Caco-2 (cell line): ENCODE measurements at places on chromosomes 3 and 15. TPM values are rescaled to one million over a fixed set of nuclear protein-coding genes. Genes with fewer than 3 reads are reported as not detected.

GRCh38 chr3:95434491-95434890, 1371.6 kb downstream of the NSUN3 start:
- no peaks in the 10 kb centered on the region for H3K27me3 ChIP-seq
- no peaks in the 10 kb centered on the region for H3K4me1 ChIP-seq

DNA sequence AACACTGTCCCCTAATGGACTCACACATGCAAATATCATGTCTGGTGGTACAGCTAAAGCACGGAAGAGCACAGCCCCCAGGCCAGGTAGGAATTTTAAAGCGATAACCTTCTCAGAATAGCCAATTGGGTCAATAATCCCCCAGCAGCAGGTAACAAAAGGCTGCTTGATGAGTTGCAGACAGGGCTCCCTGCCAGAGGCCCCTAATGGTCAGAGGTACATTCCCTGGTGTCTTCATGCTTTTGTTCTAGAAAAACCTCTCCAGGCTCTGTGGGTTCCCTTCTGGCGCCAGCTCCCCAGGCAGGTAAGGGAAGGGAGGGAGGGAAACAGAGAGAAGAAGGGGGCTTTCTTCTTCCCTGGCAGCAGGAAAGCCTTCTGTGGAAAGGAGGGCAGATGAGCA, 43.4 kb upstream of the PRTG start:
- no peaks in the 10 kb centered on the region for H3K27me3 ChIP-seq
- no peak for DNase-seq
- H3K27ac ChIP-seq = no peak overlapping the region
- H3K4me3 ChIP-seq = no peak overlapping the region

DNA sequence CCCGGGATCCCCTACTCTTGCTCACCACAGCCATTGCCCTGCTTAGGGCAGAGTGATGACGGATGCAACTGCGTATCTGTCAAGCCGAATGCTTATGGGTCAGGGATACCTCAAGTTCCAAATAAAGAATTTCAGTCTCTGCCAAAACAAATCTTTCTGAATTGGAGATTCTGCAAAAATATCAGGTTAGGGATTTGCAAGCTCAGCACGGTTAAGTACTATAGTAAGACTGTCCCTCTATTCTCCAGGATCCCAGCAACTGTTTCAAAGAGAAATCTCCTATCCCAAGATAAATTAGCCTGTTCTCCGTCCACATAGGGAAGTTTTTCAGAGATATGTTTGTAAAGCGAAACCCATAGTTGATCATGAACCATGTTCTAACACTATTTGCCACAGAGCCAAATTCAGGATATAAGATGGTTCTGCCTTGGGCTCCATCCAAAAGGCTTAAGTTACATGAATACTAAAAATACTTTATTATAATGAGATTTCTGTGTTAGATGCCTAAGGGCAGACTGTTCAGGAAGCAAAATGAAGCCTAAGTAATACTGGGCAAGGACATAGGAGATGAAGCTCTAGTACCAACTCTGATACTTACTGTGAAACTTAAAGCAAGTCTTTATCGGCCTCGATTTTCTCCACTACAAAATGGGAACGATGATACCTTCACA, 100.1 kb upstream of the LPP start:
- H3K4me1 ChIP-seq = peaks cover 67% of the 10 kb centered on the region
- no peaks in the 10 kb centered on the region for H3K36me3 ChIP-seq
- no peak for DNase-seq
- no peaks in the 10 kb centered on the region for H3K27me3 ChIP-seq
- no peak overlapping the region for H3K4me3 ChIP-seq

GRCh38 chr3:147919496-147919895, 510.3 kb downstream of the ZIC1 start:
- H3K36me3 ChIP-seq = no peaks in the 10 kb centered on the region
- no peak for DNase-seq
- H3K4me1 ChIP-seq = no peaks in the 10 kb centered on the region
- no peak overlapping the region for H3K27ac ChIP-seq

DNA sequence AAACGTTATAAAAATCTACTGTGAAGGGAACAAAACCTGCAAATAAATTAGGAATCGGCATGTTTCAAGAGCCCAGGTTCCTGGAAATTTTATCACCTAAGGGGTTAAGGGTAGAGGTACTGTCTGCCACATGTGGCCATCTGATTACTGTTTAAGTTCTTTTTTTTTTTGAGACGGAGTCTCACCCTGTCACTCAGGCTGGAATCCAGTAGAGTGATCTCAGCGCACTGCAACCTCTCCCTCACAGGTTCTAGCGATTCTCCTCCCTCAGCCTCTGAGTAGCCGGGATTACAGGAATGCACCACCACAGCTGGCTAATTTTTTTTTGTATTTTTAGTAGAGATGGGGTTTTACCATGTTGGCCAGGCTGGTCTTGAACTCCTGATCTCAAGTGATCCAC, 35.8 kb downstream of the UQCC5 start:
- no peak overlapping the region for H3K4me3 ChIP-seq
- H3K27me3 ChIP-seq = no peaks in the 10 kb centered on the region
- DNase-seq = no peak
- H3K27ac ChIP-seq = no peak overlapping the region
- no peaks in the 10 kb centered on the region for H3K36me3 ChIP-seq
- no peaks in the 10 kb centered on the region for H3K4me1 ChIP-seq

GRCh38 chr3:47008851-47009224, 29.4 kb downstream of the NBEAL2 start:
- H3K4me3 ChIP-seq = no peak overlapping the region
- no peak overlapping the region for H3K27ac ChIP-seq
- 0 out of 2 replicates have a peak, but pooled peaks cover 4% of the 10 kb centered on the region for H3K4me1 ChIP-seq
- DNase-seq = no peak
- no peaks in the 10 kb centered on the region for H3K27me3 ChIP-seq
- peaks cover 1% of the 10 kb centered on the region; the same call in 1 of the 2 replicates for H3K36me3 ChIP-seq

DNA sequence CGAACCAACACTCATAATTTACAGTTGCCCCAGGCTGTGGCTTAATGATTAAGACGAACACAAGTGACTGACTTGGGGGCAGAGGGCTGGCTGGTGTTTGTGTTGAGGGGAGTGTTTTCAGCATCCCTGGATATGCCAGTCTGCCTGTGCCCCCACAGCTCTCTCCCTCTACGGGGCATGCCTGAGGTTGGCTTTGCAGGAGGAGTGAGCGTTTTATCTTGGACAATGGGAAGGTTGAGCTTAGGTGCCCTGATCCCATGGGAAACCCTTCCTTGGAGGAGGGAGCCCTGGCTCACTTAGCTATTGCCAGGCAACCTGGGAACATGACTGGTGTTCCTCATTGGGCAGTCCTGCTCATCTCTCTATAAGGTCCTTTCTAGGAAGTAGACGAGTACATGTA, 17.6 kb downstream of the FAM107A start:
- no peaks in the 10 kb centered on the region for H3K36me3 ChIP-seq
- DNase-seq = no peak
- no peak overlapping the region for H3K27ac ChIP-seq
- H3K4me3 ChIP-seq = no peak overlapping the region
- peaks cover 33% of the 10 kb centered on the region for H3K4me1 ChIP-seq
- H3K27me3 ChIP-seq = no peaks in the 10 kb centered on the region

- H3K4me3 ChIP-seq = no peak overlapping the region
- no peak for DNase-seq
- H3K27me3 ChIP-seq = no peaks in the 10 kb centered on the region; the same call in 1 of the 2 replicates
- no peak overlapping the region for H3K27ac ChIP-seq
- H3K4me1 ChIP-seq = peaks cover 18% of the 10 kb centered on the region; the same call in 1 of the 2 replicates
Observed at GRCh38 chr3:64803469-64803868, 115.7 kb upstream of the ADAMTS9 start.

GRCh38 chr3:42702066-42702951, at the start of gene HHATL:
HHATL (minus strand) TSS chr3:42702798; CDS start chr3:42700826, 1,972 bp downstream.
- H3K27ac ChIP-seq = no peak within 1 kb of the TSS
- no peaks in the 10 kb centered on the region for H3K4me1 ChIP-seq
- H3K36me3 ChIP-seq = no peaks in the 10 kb centered on the region
- no peak for DNase-seq
- H3K27me3 ChIP-seq = no peaks in the 10 kb centered on the region

GRCh38 chr3:24273491-24273890, 221.2 kb downstream of the THRB start:
- no peaks in the 10 kb centered on the region for H3K36me3 ChIP-seq
- H3K4me3 ChIP-seq = no peak overlapping the region
- H3K27ac ChIP-seq = no peak overlapping the region
- no peak for DNase-seq
- no peaks in the 10 kb centered on the region for H3K4me1 ChIP-seq

- H3K4me3 ChIP-seq = no peak overlapping the region
- H3K4me1 ChIP-seq = peaks cover 12% of the 10 kb centered on the region
- H3K27ac ChIP-seq = no peak overlapping the region
Observed at GRCh38 chr15:63715818-63716217, 117.9 kb downstream of the HERC1 start.

DNA sequence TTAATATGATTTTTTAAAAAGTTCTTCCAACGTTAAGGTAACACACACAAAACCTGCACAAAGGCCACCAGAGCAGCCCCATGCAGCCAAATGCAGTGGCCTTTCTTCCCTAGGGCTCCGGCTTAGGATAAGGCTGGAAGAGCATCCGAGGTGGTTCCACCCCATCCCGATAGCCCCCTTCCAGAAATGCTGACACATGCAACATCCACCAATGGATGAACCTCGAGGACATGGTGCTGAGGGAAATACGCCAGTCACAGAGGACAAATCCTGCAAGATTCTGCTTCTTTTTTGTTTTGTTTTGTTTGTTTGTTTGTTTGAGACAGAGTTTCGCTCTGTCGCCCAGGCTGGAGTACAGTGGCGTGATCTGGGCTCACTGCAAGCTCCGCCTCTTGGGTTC, 199.3 kb upstream of the NSMCE3 start:
- no peak for DNase-seq
- no peak overlapping the region for H3K4me3 ChIP-seq
- no peak overlapping the region for H3K27ac ChIP-seq
- no peaks in the 10 kb centered on the region for H3K27me3 ChIP-seq
- H3K4me1 ChIP-seq = no peaks in the 10 kb centered on the region
- no peaks in the 10 kb centered on the region for H3K36me3 ChIP-seq

- no peak overlapping the region for H3K27ac ChIP-seq
- peaks cover 2% of the 10 kb centered on the region; the same call in 1 of the 2 replicates for H3K4me1 ChIP-seq
Observed at GRCh38 chr3:61181874-61182273, 69.4 kb downstream of the FHIT start.

- H3K4me3 ChIP-seq = no peak overlapping the region
- no peaks in the 10 kb centered on the region for H3K36me3 ChIP-seq
- DNase-seq = no peak
- no peaks in the 10 kb centered on the region for H3K27me3 ChIP-seq
- 0 out of 2 replicates have a peak, but pooled peaks cover 4% of the 10 kb centered on the region for H3K4me1 ChIP-seq
Observed at GRCh38 chr3:57727106-57727505, 29.0 kb upstream of the SLMAP start.

DNA sequence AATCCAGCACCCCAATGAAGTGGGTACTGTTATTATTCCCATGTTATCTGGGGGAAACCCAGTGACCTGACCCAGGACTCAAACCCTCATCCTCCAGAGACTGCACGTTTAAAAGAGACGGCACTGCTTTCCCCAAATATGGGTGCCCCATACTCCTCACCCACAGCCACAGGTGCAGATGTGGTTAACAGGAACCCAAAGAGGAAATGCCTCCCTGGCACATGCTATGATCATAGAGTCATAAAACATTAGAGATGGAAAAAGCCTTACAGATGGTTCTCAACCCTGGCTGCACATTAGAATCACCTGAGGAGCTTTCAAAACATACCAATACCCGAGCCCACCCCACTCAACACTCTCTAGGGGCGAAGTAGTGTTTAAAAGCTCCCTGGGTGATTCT, 111.5 kb downstream of the SEMA5B start:
- H3K27me3 ChIP-seq = no peaks in the 10 kb centered on the region
- no peaks in the 10 kb centered on the region for H3K36me3 ChIP-seq
- H3K4me3 ChIP-seq = no peak overlapping the region
- 0 out of 2 replicates have a peak, but pooled peaks cover 5% of the 10 kb centered on the region for H3K4me1 ChIP-seq

GRCh38 chr3:178808748-178809147, 262.9 kb downstream of the ZMAT3 start:
- peaks cover 17% of the 10 kb centered on the region for H3K4me1 ChIP-seq
- no peak overlapping the region for H3K27ac ChIP-seq
- no peaks in the 10 kb centered on the region for H3K27me3 ChIP-seq
- no peaks in the 10 kb centered on the region for H3K36me3 ChIP-seq
- DNase-seq = no peak

DNA sequence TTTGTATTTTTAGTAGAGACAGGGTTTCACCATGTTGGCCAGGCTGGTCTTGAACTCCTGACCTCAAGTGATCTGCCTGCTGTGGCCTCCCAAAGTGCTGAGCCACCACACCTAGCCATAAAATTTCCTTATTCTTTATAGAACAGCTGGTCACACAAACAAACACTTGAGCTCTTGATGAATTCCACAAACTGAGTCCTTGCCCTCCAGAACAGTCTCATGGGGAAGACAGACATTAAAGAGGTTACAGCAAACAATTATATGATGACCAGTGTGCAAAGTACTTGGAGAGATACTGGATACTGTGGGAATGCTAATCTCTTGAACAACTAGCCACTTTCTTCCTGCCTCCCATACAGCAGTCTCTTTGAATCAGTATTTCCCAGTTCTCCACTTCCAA, 7.5 kb upstream of the ATP11B start:
- H3K27ac ChIP-seq = no peak overlapping the region
- no peaks in the 10 kb centered on the region for H3K36me3 ChIP-seq
- H3K4me3 ChIP-seq = no peak overlapping the region

GRCh38 chr3:180036092-180036670, 556 bp downstream of the PEX5L start:
- H3K36me3 ChIP-seq = no peaks in the 10 kb centered on the region
- H3K27ac ChIP-seq = no peak overlapping the region
- no peaks in the 10 kb centered on the region for H3K27me3 ChIP-seq
- no peak overlapping the region for H3K4me3 ChIP-seq
- H3K4me1 ChIP-seq = no peaks in the 10 kb centered on the region
- no peak for DNase-seq

DNA sequence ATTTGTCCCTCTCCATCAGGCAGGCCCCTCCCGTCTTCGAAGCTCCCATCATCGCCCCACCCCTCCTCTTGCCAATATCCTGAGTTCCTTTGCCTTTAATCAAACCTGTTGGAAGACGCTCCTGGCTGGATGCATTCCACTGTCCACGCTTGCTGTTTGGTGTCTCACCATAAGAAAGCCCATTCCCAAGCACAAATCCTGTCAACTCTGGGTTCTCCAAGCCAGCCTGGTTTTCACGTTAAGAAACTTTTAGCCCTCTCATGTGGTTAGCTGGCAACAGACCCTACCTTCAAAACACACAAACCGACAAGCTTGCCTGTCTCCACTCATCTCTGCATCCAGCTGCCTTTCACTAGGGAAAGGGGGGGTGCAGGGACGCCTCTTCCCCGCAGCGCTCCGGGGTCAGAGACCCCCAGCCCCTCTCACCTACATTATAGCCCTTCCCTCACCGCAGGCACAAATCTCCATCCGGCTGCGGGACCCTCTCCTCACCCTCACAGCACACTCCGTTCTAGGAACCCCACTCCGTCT, 1.1 kb downstream of the GORASP1 start:
- peak overlapping the region; percentile 89 for H3K27ac ChIP-seq
- H3K27me3 ChIP-seq = no peaks in the 10 kb centered on the region
- peak overlapping the region; percentile 98 for H3K4me3 ChIP-seq
- DNase-seq = no peak
- peaks cover 8% of the 10 kb centered on the region; the same call in 1 of the 2 replicates for H3K4me1 ChIP-seq

The FBXL22 gene
- total RNA-seq = 0.97 TPM in 1 of 2 replicates, not detected in the other

The RTP3 gene
- not detected in 2 replicates for total RNA-seq

The IGDCC3 gene
- total RNA-seq = 43.5 and 51.2 TPM in 2 replicates

The IL17RE gene
- 77.3 and 82.9 TPM in 2 replicates for total RNA-seq

The TNFSF10 gene
- not detected in 2 replicates for total RNA-seq

The CORO2B gene
- total RNA-seq = 0.21 and 0.25 TPM in 2 replicates

The CAPN3 gene
- 0.66 and 1.3 TPM in 2 replicates for total RNA-seq

The EIF4A2 gene
- 346 and 359 TPM in 2 replicates for total RNA-seq
